GM13976 (cell line): ENCODE measurements at places on chromosomes 7 and 10.

GRCh38 chr10:35643151-35644049 lies 1.3 kb upstream of the FZD8 start:
- peak; percentile 40 for DNase-seq

DNA sequence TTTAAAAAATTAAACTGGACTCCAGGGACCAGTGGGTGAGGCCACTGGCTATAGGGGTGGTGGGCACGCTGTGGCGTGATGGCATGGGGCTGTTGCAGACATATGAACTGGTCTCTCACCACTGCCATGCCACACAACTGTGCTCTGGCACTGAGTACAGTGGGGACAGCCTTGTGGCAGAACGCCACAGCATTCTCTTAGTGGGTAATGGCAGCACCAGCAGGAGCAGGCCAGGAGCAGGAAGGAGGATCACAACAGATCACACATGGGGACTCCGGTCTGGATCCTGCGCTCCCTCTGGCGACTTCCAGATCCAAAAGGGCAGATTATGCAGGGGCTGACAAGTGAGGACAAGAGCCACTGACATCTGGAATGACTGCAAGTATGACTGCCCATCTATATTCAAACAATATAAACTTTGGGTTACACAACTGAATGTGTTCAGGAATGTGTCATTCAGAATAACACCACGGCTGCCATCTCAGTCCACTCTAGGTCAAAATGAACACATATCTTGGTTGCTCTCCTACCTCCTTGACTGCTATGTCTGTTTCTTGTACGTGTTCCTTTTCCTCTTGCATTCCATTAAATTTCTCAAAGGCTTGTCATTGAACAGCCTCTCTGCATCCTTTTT lies 176.0 kb downstream of the KMT2E start:
- DNase-seq: no peak

- no peak for DNase-seq
These were observed 174.3 kb upstream of the FAM3C start for GRCh38 chr7:121570365-121570764.

GRCh38 chr10:43814663-43815062 lies 166.0 kb upstream of the ZNF32 start:
- DNase-seq: no peak

GRCh38 chr10:62959553-62959952 lies 143.4 kb upstream of the EGR2 start:
- no peak for DNase-seq

DNA sequence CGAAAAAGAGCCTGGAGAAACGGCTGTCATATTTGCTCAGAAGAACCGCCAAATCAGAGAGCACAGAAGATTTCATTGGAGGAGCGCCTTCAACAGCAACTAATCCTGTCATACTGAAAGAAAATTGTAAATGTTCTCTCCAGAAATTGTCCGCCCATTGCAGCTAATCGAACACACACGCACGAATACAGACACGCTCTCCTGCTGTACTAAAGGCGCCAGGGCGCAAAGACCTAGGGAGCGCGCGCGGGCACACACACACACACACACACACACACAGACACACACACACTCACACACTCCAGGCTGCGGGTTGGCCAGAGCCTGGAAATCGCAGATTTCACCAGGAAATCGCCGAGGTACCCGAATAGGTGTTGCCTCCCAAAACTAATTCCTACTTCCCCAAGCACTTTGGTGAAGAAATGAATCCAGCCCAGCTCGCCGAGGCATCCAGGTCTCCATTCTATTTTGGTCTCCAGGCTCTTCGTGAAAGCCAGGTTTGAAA lies at the start of gene CHRM2:
CHRM2 (plus strand) TSS at position 157 of the 505 bp plus-strand sequence. CDS start 146,214 bp downstream, outside the sequence.
- peak; percentile 25 for DNase-seq

DNA sequence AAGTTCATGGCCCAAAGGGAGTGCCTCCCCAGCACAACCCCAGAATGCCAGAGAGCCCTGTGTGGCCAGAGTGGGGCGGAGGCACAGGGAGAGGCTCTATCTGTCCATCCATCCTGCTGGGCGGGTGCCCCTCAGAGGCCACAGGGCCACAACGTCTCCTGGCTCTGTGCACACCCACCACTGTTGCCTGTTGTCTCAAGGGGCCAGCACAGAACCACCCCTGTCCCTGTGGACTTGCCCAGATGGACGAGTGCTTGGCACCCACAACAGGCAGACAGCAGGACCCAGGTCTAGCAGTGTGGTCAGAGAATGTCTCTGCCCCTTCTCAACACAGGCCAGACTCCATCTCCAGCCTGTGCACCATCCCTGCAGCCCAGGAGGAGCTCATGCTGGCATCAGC lies 92.8 kb downstream of the PAXIP1 start:
- no peak for DNase-seq

DNA sequence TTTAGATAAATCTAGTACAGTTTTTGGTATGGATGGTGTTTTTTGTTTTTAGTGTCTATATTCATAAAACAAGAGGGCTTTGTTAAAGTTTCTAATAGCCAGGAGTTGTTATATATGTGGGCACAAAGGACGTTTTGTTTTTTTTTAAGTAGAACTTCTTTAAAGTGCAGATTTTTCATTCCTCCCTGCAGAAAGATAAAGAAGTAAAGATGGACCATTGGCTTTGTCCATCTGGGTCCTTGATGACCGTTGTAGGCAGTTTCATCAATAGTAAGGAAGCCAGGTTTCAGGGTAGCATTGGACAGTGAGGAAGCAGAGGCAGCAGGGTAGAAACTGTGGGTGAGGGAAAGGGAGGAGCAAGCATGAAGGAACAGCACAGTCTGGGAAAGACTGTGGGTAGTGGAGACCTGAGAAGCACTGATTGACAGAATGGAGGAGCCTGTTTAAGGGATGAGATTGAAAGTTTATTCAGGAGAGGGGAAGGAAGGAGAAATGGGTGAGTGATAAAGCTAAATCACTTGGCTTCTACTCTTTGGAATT lies 5.3 kb downstream of the CALU start:
- DNase-seq: no peak

DNA sequence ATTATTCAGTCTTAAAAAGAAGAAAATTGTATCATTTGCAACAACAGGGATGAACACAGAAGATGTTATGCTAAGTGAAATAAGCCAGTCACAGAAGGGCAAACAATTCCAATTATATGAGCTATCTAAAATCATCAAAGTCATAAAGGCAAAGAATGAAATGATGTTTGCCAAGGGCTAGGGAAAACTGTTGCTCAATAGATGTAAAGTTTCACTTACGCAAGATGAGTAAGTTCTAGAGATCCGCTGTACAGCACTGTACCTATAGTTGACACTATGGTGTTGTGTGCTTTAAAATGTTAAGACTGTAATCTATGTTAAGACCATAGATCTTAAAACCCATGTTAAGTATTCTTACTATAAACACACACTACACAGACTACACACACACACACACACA lies 904.6 kb upstream of the LRRN3 start:
- no peak for DNase-seq

DNA sequence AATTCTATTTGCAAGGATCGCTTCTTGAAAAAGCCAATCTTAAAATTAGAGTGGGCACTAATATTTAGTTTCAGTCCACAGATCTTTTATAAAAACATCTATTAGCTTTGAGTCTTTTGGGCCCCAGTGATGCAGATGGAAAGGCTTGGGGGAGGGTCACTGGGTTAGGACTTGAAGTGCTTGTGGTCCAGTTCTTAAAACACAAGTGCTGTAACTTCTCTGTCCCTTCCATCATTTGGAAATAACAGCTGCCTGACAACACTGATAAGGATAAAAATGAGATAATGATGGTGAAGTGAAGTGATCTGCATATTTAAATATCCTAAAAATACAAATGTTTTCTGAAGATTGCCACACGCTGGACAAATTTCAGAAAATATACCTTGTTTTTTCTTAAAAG lies 37.1 kb upstream of the ZRANB1 start:
- DNase-seq: no peak

DNA sequence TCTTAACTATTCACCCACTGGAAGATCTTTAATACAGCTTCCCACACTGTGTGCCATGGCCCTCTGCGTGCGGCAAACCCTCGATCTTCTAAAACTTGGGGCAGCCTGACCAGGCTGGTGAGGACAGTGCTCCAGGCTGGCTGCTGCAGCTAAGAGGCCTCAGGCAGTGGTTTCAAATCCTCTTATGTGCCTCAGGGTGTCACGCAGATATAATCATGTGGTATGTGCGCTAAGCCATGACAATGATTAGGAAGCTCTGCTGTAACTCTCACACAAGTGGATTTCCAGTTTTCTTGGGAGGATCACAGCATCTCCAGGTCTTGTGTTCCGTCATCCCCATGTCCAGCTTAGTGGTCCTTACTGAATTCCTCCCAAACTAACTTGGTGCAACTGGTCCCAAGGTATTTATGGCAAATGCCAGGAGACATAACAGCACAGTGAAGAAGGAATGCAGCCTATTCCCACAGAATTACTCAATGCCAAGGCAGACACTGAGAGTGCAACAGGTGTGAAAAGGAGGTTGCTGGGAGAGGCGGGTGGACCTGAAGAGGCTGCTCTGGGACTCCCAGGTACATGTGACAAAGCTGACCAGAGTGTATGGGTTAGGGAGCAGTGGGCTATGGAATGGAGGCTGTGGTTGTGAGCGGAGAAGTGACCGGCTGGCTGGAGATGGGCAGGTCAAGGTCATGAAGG lies 2.3 kb downstream of the HPS1 start:
- DNase-seq: no peak

DNA sequence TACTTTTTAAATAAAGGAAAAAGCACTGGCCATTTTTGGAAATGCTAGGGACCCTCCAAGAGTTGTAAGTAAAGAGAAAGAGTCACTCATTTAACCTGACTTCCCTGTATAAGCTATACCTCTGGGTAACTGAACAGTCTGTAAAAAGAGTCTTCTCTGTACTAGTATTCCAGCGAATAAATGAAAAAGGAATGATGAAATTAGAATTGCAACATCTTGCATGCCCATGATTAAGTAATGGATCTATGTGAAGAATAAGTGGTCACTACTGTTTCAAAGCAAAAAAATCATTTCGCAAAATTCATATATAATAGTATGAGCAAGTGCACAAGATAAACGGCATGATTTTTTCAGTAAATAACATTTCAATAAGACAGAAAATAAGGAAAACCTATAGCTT lies 116.8 kb downstream of the ZFAND4 start:
- no peak for DNase-seq
